Kidney (tissue), 22 donors: ENCODE measurements at places on chromosomes 3 and 15. TPM values are rescaled to one million over a fixed set of nuclear protein-coding genes. Genes with fewer than 3 reads are reported as not detected.

GRCh38 chr3:138461246-138461645 is 26.8 kb downstream of the ESYT3 start:
- DNase-seq, result no peak

The TMEM212 gene
- not detected for polyA plus RNA-seq

- DNase-seq, result no peak
Measured at GRCh38 chr3:45066109-45066801, 40.2 kb downstream of the CLEC3B start.

DNA sequence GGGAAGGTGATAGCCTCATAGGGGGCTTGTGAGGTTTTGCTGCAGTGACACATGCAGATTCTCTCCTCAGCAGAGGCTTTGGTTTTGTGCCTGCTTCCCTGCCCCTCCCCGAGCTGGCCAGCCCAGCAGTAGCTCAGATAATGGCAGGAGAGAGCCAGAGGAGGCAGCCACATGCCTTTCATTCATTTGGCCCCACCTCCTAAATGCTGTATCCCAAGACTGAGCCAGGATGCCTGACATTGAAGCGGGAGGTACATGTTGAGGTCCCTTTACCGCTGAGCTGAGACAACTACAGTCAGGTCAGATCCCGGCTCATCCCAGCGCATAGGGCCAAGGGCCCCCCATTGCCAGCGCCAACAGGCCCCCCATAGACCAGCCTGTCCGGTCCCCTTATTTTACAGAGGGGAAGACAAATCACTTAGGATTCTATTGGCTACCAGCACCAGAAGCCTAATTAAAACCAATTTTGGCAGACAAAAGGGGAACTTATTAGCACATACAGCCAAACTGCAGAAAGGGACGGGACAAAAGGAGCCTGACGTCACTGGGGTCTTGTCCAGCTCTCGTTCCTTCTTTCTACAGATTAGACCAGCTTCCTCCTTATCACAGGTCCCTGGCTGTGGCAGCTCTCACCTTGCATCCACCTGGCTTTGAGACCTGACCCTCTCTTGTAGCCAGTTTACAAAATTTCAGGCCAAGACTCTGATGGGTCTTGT is 12.1 kb upstream of the POLG start:
- DNase-seq, result no peak

- DNase-seq, result no peak
Measured at GRCh38 chr15:67578020-67578600, 35.6 kb downstream of the MAP2K5 start.

The GOLGA8J gene
- not detected for polyA plus RNA-seq

DNA sequence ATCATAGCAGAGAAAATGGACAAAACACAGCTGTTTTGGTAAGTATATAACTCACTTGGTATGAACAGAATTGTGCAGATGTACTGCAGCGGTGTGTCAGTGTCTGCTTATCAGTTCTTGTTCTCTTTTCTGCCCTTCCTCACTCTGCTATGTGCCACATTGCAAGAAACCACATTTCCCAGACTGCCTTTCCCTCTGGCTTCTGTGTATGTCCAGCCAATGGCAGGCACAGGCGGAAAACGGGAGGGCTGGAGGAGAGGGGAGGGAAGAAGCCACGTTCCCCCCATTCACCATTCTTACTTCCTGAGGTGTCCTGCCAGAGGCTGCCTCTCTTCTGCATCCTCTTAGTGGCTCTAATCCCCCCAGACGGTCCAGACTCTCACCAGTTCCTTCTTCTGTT is 15.4 kb downstream of the HHLA2 start:
- no peak for DNase-seq

The SNTN gene
- polyA plus RNA-seq, result not detected

- no peak for DNase-seq
Measured at GRCh38 chr15:37594417-37594816, 340.0 kb upstream of the TMCO5A start.
